ENCODE measurements at places on chromosomes 11 and 22. TPM values are rescaled to one million over a fixed set of nuclear protein-coding genes. Genes with fewer than 3 reads are reported as not detected.

Gene ACAT1
- 36.4 TPM for total RNA-seq

DNA sequence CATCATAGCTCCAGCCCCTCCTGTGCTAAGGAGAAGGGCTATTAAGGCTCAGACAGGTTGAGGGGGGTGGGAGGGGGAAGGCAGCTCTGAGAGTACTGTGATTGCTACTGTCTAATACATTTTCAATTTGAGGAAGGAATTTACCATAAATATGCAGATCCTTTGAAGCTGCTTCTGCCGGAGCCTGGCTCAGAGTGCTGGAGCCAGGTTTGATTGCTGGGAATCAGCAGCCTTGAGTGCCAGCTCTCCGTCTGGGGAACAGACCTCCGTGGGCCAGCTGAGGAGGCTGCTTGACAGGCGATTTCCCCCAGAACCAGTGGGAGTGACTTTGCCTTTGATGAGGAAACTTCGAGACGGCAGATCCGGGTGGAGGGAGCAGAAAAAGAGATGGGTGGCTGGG lies 141.7 kb upstream of the TBCEL start:
- DNase-seq = no peak

GRCh38 chr22:41140365-41140957 lies 48.1 kb downstream of the EP300 start:
- DNase-seq = no peak

- peak; percentile 22 for DNase-seq
These were observed at the start of gene CXCR5 for GRCh38 chr11:118883368-118884071. TSS of gene CXCR5 (plus strand) at chr11:118883892. CDS start at chr11:118883942, 50 bp downstream.

DNA sequence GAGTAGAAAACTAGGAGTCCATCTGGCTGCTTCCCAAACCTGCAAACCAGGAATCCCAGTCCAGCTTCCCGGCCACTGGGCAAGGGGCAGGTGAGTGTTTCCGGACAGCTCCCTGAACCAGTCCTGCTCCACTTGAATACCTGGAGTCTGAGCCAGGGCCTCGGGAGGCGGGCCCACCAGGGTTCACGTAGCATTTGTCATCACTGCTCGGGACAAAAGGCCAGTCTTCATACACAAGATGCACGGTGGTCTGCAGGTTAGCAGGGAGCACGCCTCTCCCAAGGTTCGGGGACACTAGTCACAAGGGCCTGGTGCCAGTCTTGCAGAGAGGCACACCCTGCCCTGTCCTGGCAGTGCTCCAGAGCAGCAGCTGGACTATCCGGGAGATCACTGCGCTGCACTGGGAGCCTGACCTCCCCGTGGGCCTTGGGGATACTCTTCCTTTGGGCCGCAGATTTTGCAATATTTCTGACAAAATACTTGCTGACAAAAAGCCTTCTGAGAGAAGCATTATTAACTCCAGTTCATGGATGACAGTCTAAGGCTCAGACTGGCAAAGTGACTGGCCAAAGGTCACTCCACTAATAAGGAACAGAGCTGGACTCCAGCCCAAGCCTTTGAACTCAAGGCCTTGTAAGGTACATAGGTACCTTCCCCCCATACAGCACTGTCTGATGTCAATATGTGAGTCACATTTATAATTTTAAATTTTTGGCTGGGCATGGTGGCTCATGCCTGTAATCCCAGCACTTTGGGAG lies 25.1 kb downstream of the CD6 start:
- DNase-seq = no peak

Gene SPCS2
- 120 TPM for total RNA-seq

GRCh38 chr11:34105079-34105956 lies at the start of gene NAT10:
TSS of gene NAT10 (plus strand) at chr11:34105629. CDS start at chr11:34108226, 2,597 bp downstream.
- DNase-seq = peak; percentile 98

DNA sequence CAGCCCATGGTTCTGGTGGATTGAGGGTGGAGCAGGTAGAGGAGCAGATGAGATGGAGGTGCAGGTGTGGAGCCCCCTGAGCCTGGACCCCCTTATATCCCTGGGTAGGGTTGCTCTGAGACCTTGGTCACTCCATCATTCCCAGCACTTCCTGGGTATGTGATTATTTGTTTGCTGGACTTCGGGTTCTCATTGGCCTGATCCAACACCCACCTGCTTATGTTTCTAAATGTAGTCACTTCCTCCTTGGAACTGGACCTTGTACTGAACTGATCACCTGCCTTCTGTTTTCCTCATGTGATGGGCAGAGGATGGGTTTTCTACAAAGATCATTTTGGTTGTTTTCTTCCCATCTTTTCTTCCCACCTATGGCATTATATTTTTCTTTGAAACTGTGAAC lies at the start of gene KRTAP5-4:
TSS of gene KRTAP5-4 (minus strand) at position 53 of the 400 bp plus-strand sequence. CDS start at position 8, 45 bp downstream.
- no peak for DNase-seq

- DNase-seq = no peak
These were observed 201.4 kb downstream of the GRIA4 start for GRCh38 chr11:105811242-105811641.

DNA sequence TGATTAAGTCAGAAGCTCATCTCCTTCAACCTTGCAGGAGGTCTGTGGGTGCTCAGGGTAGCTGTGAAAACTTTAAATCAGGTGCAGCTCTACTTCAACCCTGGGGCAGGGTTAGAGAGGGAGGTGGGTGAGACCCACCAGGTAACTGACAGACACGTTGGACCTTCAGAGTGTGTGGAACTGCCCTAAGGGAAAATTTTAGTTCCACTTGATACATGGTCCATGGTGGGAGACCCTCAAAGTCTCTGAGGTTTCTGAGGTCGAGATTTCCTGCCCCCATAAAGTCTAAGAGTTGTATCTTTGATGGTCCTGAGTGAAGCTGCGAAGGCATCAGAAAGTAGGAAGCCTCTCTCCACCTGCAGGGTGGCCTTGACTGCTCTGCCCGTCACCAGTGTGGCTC lies 23.9 kb upstream of the NNMT start:
- DNase-seq = no peak

- no peak for DNase-seq
These were observed 517 bp downstream of the HIRA start for GRCh38 chr22:19430890-19431541.

Gene NLRP14
- total RNA-seq = not detected

- DNase-seq = peak; percentile 48
These were observed at the start of gene SERHL2 for GRCh38 chr22:42553475-42554361. TSS of gene SERHL2 (plus strand) at chr22:42553956. CDS start at chr22:42554021, 65 bp downstream.

Data from astrocyte (in vitro differentiated cells and primary cell).